ENCODE measurements at places on chromosomes 1 and 21. TPM values are rescaled to one million over a fixed set of nuclear protein-coding genes. Genes with fewer than 3 reads are reported as not detected.

DNA sequence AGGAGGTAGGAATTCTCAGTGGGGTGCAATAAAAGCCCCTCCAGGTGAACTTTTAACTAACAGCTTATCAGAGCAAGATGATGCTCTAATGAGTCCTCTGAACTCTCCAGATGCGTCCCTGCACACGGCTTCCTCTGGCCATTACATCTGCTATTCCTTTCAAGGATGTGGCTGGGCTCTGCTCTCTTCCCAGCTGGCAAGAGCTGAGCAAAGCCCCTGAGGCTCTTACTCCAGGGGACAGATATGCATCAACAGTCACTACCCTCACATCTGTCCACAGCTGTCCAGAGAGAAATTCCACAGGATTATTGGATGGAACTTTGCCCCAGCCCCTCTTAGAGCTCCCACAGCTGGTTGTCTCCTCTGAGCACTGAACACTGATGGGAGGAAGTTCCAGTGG is 267.8 kb downstream of the C1orf94 start:
- DNase-seq, result no peak

DNA sequence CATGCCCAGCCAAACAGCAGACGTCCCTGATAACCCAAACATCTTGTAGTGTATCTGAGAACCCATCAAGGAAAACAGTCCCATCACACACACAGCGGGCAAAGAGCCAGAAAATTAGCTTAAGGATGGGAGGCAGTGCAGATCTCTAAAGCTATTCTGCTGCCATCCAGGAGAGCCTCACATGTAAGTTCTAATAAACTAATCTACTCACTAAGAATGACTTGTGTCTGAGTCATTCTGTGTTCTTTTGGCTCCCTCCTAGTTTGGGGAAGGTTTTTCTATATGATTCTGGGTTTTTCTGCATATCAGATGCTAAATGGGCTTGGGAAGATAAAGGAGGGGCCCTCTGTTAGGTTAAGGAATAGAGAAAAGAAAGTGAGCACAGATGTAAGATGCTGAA is 162.8 kb downstream of the HUNK start:
- DNase-seq, result no peak

GRCh38 chr1:209675565-209676154 is 448 bp downstream of the G0S2 start:
- DNase-seq, result peak; percentile 57

- DNase-seq, result peak; percentile 48
These were observed 58.6 kb downstream of the PBX1 start for GRCh38 chr1:164617377-164618201.

The PROX1 gene
- 10.1 TPM for polyA plus RNA-seq

The SMIM1 gene
- polyA plus RNA-seq, result 25.8 TPM

Data from cardiac muscle cell (in vitro differentiated cells and primary cell).